Stimulated activated CD4-positive, alpha-beta T cell treated with anti-CD3 and anti-CD28 coated beads, Interleukin-12 subunit alpha, Interleukin-12 subunit beta, amount 100 ng/mL, for 4 hours (primary cell): ENCODE measurements at places on chromosomes 7 and 10.

DNA sequence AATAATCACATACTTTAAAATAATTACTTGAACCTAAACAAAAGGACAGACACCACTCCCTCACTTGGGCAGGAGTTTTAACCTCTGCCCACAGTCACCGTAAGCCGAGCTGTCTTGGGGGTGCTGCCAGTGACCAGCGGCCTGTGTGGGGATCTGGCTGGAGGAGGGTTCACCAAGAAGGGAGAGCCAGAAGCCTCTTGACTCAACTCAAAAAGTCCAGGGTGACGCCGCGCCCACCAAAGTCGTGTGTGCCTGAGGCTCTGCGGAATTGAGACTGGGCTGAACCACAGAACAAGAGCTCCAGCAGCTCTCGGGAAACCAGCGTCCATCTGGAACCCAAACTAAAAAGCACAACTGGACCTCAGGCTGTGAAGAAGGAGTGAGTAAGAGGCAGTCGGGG is 35.8 kb downstream of the ZFAND2A start:
- DNase-seq: no peak

DNA sequence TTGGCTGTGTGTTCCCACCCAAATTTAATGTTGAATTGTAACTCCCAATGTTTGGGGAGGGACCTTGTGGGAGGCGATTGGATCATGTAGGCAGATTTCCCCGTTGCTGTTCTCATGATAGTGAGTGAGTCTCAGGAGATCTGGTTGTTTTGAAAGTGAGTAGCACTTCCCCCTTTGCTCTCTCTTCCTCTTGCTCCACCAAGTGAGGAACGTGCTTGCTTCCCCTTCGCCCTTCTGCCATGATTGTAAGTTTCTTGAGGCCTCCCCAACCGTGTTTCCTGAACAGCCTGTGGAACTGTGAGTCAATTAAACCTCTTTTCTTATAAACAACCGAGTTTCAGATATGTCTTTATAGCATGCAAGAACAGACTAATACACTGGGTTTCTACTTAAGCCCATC is 176.3 kb downstream of the CDK14 start:
- no peak for DNase-seq

DNA sequence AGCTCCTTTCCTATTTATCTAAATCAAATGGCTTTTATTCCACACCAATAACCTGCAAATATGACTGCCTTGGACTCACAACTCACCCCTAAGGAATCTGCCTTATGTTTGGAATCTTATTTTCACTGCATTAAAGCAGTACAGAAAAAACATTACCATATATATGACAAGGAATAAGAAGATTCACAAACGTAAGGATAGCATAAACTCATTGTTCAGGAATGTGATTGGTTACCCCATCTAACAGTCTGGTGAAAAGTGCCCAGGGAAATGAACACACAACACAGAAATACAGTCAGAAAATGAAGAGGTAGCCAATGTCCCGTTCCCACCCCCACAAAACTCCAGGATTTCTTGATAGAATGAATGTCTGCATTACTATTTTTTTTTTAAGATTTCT is 2.0 kb downstream of the PPP3CB start:
- no peak for DNase-seq

GRCh38 chr7:22052674-22053365 is 107.1 kb upstream of the CDCA7L start:
- DNase-seq: no peak

DNA sequence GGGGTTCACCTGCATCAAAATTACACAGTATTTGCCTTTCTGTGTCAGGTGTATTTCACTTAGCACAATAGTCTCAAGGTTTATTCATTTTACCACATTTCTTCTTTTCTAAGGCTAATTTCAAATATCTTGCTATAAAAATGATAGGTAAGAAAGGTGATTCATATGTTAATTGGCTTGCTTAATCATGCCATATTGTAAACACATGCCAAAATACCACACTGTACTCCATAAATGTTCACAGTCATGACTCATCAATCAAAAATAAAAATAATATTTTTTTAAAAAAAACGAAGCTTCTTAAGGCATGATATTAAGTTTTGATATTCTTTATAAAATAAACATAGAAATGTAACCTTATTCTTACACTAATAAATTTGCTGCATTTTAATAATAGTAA is 947.1 kb downstream of the GRM8 start:
- no peak for DNase-seq

- no peak for DNase-seq
Observed at GRCh38 chr7:33831389-33832141, 73.8 kb upstream of the BMPER start.

GRCh38 chr7:87702326-87702725 is 74.1 kb downstream of the RUNDC3B start:
- DNase-seq: no peak

GRCh38 chr10:29181936-29182335 is 106.9 kb upstream of the LYZL1 start:
- DNase-seq: no peak
